ENCODE measurements at places on chromosomes 6 and 20.

- DNase-seq = no peak
Measured at GRCh38 chr6:136977075-136977474, 55.0 kb downstream of the SLC35D3 start.

DNA sequence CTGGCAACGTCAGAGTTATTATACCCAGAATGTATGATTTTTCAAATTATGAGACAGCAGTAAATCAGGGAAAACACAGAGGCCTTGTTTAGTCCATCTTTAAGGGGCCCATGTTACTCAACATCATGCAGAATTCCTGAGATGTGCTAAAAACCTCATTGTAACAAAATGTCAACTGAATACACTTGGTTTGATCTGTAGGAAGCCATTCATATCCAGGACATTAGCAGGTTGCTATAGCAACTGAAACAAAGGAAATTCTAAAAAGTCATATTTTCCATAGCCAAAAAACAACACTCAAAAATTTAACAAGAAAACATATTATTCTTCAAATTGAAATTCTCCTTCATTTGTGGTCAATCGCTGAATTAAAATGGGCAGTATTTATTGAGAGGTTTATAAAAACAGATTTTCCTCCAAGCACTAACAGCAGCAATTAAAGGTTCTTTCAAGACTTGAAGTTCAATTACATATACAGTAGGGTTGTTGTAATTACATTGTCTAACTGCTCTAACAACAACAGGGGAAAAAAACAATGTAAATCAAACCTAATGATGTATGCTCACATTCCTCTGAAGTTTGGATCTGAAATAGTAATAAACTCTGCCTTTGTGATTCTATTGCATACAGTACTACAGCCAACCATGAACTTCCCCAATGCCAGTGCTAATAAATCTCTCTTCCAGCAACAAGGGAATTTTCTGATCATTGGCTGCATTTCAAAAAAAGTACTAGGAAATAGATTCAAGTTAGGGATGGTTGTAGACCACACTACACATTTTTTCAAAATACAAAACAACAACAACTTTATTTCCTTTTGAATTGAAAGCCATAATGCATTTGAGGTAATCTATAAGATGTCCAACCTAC, 34.9 kb downstream of the COL12A1 start:
- no peak for DNase-seq

- DNase-seq = no peak
Measured at GRCh38 chr6:35170891-35171290, 29.8 kb upstream of the TCP11 start.

DNA sequence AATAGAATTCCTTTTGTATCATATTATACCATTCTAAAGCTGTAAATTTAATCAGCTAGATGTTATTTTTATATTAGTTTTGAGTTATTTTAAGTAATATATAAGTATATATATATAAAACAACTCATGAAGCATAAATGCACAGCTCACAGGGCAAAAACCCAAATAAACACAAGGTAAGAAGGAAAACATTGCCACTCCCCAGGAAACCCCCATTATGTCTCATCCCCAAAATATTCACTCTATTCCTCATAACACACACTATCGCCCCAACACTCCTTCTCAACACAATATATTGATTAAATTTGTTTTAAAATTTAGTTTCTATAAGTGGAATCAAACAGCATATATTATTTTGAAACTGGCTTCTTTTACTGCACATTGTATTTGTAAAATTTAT, 98.6 kb upstream of the FAM83B start:
- DNase-seq = no peak

GRCh38 chr6:152859225-152859624, 108.6 kb downstream of the VIP start:
- DNase-seq = no peak

GRCh38 chr6:156956286-156956685, 179.1 kb downstream of the ARID1B start:
- no peak for DNase-seq

- peak; percentile 55 for DNase-seq
Measured at GRCh38 chr6:692356-692851, 535 bp downstream of the EXOC2 start.

Data from GM12892 (cell line).